ENCODE measurements at places on chromosomes 12 and 14. TPM values are rescaled to one million over a fixed set of nuclear protein-coding genes. Genes with fewer than 3 reads are reported as not detected.

- peak; percentile 7 for DNase-seq
Observed at GRCh38 chr12:25328072-25328712, 77.5 kb upstream of the KRAS start.

DNA sequence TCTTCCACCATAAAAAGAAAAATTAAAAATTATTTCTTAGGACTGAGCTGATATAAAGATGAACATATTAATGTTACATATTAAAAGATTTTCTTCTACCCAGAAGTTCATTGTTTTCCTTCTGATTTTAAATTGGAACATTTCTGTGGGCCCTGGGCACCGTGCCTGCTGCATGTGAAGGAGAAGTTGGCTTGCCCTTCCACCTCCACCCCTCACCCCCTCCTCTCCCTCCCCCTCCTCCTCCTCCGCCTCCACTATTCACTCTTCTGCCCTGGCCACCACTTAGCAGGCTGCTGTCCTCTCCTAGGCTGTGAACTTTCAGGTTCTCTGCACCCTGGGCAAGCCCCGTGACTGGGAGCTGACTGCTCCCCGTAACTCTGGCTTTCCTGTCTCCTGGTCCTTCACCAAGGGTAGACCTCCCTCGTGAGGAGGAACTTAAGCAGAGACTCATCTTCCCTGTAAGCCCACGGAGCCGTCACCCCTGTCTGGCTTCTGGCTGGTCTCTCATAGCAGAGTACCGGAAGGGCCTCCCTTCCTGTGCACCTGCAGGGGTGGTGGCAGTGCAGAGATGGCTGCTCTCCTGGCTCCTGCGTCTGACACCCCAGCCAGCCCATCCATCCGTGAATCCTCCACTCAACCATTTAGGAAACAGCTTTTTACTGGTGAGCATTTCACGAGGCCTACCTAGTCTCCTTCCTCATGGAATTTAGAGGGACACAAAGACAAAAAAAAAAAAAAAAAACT lies 12.8 kb downstream of the TUNAR start:
- DNase-seq: no peak

KCNJ8 gene
- total RNA-seq: 0.17 TPM

DNA sequence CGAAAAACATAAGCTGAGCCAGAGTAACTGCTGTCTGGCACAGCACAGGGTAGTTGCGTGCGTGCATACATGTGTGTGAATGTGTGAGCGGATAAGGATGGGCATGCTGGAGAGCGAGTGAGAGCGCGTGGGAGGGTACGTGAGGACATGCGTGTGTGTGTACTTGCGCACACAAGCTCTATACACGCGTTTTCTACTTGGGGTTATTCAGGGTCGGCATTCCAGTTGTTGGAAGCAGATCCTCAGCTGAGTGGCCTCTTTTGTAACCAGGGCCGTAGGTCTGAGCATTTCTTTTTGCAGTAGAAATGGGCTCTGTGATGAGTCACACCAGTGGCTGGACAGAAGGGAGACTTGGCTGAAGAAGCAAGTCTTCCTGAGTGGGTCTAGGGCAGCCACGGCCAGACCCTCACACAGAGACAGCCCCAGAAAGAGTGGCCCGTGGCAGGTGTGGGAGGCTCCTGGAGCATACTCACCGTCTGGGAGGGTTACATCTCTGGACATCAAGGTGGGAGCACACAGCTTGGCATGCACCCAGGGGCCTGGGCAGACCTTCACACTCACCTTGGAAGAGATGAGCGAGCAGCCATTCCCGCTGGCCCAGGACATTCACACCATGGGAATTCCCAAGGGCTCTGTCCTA lies 78.0 kb downstream of the LRRC74A start:
- peak; percentile 46 for DNase-seq

DNA sequence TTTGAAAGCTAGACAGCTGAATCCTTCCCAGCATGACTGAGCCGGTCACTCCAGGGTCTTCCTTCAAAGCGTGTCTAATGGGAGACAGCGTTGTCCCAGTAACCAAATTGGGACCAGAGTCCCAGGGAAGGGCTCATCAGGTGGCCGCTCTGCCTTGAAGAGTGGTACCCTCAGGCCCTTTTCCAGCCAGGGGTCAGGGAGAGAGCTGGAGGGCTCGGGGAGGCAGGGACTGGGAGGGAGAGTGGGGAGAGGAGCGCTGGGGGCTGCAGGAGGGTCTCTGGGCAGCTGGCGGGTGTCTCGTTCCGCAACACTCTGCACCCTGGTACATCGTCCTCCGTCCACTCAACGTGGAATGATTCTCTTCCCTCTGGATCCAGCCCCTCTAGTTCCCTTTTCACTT lies 1.6 kb upstream of the RTL1 start:
- DNase-seq: no peak

NEUROD4 gene
- total RNA-seq: not detected

GRCh38 chr14:53563628-53564027 lies 393.0 kb downstream of the BMP4 start:
- DNase-seq: no peak

GRCh38 chr12:119869720-119870119 lies 7.4 kb downstream of the CIT start:
- DNase-seq: peak; percentile 85

- no peak for DNase-seq
Observed at GRCh38 chr12:25251769-25252168, 1.0 kb upstream of the KRAS start.

TBX3 gene
- total RNA-seq: 2.4 TPM

DNA sequence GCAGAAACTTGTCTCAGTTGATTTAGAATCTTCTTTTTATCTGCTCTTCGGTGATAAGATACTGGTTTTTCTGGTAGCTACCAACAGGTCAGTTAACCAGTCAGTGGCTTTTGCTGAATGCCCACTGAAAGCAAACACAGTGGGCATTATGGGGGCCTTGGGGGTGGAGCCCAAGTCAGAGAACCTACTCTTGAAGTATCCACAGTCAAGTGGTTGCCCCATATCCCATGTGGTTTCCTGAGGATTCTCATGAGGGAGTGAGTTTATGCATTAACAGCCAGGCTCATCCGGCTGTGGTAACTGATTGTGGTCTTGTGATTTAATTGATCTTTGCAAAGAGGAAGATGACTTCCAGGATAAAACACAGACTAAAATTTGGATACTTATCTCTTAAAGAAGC lies 83.7 kb downstream of the ST8SIA1 start:
- DNase-seq: no peak

GRCh38 chr12:100857971-100858370 lies 63.4 kb downstream of the ANO4 start:
- DNase-seq: no peak

MIP gene
- total RNA-seq: not detected

DNA sequence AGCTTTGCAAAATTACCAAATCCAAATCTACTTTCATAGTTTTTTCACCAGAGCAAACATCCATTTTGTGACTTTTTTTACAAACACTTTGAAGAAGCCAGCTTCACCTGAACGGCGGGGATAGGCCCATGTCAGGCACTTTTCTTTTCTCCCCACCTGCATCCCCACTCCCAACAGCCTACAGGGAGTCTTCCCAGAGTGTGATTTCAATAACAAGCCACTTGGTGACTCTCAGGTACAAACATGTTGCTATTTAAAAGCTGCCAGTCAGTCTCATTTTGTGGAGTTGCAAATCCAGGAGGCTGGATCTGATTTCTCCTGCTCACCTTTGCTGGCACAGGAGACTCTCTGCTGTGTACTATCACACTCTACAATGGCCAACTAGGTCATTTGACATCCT lies 285.5 kb downstream of the KCNH5 start:
- DNase-seq: no peak

DNA sequence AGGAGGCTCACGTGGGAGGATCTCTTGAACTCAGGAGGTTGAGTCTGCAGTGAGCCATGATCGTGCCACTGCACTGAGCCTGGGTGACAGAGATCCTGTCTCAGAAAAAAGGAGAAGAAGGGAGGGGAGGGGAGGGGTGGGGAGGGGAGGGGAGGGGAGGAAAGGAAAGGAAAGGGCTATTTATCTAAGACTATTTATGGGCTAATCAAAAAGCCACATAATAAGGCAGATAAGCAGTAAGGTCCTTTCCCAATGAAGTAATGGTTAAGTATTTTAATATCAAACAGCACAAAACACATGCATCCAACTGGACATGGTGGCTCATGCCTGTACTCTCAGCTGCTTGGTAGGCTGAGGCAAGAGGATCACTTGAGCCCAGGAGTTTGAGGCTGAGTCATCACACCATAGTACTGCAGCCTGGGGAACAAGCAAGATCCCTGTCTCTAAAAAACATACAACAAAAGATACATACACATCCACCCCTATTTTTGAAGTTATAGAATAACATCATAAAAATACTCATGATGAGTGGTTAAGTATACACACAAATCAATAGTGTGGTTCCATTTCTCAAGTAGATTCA lies 9.7 kb downstream of the PAWR start:
- DNase-seq: peak; percentile 45

DNA sequence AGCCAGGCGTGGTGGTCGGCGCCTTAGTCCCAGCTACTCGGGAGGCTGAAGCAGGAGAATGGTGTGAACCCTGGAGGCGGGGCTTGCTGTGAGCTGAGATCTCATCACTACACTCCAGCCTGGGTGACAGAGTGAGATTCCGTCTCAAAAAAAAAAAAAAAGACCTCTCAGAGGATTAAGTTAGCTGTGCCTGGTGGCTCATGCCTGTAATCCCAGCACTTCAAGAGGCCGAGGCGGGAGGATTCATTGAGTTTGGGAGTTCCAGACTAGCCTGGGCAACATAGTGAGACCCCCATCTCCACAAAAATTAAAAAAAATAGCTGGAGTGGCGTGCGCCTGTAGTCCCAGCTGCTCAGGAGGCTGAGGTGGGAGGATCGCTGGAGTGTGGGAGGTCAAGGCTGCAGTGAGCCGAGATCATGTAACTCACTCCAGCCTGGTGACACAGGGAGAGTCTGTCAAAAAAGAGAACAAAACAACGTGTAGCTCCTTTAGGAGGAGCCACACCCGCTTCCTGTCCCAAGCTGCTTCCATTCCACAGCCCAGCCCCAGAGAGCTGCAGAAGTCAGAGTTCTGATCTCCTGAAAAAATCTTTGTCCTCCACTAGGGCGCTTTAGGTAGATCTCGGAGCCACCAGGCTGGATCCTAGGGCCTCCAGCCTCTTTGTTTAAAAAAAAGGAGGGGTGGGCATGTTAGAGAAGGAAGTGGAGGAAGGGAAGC lies 11.5 kb upstream of the ULK1 start:
- DNase-seq: no peak

PPFIA2 gene
- not detected for total RNA-seq

GRCh38 chr14:77859934-77860570 lies 60.1 kb downstream of the ADCK1 start:
- DNase-seq: no peak

Data from dermis blood vessel endothelial cell (primary cell).